Psoas muscle (tissue), 8 donors: ENCODE measurements at places on chromosomes 12 and 14. TPM values are rescaled to one million over a fixed set of nuclear protein-coding genes. Genes with fewer than 3 reads are reported as not detected.

The LPAR5 gene
- 0.34 TPM for total RNA-seq

- DNase-seq: no peak
These were observed 10.0 kb downstream of the DDX51 start for GRCh38 chr12:132133952-132134652.

- no peak for DNase-seq
These were observed 1.1 kb downstream of the BTBD6 start for GRCh38 chr14:105249182-105250007.

The CLEC2D gene
- 2.5 TPM for total RNA-seq

The KLRC1 gene
- not detected for total RNA-seq

DNA sequence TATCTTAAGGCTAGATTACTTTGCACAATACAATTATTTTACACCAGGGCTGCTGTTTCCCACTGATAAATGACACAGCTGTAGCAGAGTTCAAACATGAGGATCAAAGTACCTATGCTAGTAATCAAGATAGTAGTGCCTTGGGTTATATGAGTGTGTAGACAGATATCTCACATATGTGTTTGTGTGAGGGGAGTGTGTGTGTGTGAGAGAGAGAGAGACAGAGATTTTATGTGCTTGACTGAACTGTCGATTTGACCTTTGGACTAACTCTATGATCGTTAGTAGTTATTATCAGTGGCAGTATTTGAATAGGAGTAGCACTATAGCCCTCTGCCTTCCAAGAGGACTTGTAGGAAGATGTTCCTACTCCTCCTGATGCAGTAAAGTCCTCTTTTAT, 15.5 kb downstream of the PLEKHA5 start:
- DNase-seq: no peak

- DNase-seq: no peak
These were observed 55.8 kb downstream of the SRRM4 start for GRCh38 chr12:119036878-119037825.

DNA sequence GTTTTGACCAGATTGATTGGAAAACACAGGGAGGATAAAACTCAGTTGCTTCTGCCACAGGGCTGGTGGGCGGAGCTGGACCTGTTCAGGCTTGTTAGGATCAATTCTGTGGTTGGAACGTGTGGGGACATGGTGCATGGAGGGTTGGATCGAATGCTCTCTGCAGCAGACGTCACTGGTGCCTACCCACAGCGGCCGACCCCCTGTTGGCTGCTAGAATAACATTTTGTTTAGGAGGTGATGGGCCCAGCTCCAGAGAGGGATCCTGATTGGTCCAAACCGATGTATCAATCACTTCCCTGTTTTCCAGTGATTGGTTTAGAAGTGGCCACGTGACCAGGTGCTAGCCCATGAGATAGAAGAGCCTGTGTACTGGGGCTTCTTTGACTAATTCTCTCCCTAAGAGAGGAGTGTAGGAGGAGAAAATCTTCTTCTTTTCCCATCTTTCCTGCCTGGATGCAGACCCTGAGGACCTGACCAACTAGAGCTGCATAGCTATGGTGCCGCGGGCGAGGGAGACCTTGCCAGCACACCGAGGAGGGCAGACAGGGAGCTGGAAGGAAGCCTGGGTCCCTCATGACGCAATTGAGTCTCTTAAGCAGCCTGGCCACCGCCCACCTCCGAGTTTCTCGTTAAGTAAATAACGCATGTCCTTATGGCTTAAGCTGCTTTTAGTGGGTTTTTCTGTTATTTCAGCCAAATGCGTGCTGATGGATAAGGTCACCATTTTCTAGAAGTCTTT, 163.5 kb downstream of the AACS start:
- no peak for DNase-seq

The CFAP251 gene
- 0.66 TPM for total RNA-seq

The TMCC3 gene
- total RNA-seq: 34.7 TPM

DNA sequence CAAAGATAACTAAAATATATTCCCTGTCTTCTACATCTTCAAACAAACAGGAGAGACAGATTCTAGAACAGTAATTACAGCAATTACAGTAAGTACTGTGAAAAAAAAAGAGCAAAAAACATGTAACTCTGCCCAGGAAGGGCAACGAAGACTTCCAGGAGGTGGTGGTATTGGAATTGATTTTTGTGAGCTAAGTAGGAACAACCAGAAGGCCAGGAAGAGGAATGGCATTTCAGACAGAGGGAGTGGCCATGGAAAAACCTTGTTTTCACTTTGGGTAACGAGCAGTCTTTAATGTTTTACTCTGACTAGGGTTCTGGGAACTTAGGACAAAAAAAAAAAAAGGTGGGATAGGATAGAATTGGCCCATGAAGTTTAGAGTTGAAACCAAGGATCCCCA, 196.3 kb upstream of the PLEKHG7 start:
- DNase-seq: no peak

- no peak for DNase-seq
These were observed 17.4 kb downstream of the BCL2L14 start for GRCh38 chr12:12088147-12088546.

GRCh38 chr12:5480218-5480937, 48.5 kb downstream of the NTF3 start:
- no peak for DNase-seq

GRCh38 chr12:72271451-72272090, 599 bp upstream of the TRHDE start:
- DNase-seq: peak; percentile 48

DNA sequence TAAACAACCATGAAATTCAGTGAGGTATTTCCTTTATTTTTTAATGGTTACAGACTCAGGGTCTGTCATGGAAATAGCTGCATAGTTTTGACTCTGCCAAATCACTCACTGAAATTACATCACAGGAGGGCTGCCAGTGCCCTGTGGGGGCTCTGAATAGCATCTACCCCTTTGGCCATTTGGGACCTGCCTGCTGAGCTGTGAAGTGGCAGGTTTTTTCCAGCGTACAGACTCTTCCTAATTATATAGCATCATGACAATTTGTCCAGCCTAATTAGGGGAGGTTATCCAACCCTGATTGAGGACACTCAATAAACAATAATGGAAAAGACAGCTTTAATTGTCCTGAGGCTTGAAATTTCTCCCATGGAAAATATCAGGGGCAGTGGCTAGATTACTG, 1.8 kb upstream of the COCH start:
- DNase-seq: no peak

The CD163 gene
- total RNA-seq: 38.2 TPM

DNA sequence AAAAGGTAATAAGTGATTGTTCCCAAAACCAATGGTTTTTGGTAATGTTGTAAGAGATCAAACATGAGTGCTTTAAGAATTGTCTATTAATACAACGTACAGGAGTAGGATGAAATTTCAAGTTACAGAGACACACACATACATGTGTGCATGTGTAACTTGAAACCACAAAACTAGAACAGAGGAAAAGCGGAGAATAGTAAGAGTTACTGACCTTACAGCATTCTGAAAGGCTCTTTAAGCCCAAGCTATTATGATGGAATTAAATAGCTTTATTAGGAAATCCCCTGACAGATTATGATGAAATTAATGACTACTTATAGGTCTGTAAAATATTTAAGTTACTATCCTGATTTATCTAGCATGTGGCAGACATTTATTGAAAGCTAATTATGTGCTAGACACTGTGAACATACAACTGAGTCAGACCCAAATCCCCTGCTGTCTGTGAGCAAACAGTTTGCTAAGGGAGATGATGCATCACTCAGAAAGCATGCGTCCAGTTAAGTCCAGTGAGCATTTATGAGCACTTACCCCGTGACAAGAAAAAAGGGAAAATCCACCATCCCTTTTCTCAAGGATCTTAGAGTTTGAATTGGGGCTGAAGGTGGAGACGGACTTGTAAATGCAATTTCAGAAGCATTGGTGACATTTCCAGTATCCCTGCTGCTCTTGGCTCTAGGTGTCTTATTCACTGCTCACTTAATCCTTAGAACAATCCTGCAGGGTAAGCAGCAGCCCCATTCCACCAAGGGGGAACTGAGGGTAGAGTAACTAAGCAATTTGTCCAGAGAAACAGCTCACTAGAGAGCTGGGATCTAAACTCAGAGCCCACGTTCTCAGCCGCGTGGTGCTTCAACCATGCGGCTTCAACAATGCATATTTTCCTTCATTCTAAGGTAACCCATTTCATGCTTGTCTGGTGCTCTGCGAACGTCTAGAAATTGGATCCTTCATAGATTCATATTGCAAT, 117.4 kb downstream of the EML1 start:
- DNase-seq: no peak

- DNase-seq: no peak
These were observed 125.7 kb upstream of the BTG1 start for GRCh38 chr12:92271341-92271740.

The LALBA gene
- not detected for total RNA-seq

The TULP3 gene
- total RNA-seq: 7.1 TPM

DNA sequence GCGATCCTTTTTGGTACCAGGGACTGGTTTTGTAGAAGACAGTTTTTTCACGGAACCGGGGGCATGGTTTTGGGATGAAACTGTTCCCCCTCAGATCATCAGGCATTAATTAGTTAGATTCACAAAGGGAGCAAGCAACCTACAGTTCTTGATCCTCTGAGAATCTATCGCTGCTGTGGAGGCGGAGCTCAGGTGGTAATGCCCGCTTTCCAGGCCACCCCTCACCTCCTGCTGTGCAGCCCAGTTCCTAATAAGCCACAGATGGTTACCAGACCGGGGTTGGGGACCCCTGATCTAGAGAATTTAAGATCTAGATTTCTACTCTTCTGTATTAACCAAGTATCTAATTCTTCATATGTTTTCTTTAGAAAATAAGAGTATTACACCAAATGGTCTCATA, 4.8 kb downstream of the ARHGAP5 start:
- DNase-seq: no peak

- DNase-seq: no peak
These were observed 3.4 kb downstream of the RPH3A start for GRCh38 chr12:112794721-112795486.
